Endothelial cell of umbilical vein (primary cell): ENCODE measurements at places on chromosomes 2 and 18.

DNA sequence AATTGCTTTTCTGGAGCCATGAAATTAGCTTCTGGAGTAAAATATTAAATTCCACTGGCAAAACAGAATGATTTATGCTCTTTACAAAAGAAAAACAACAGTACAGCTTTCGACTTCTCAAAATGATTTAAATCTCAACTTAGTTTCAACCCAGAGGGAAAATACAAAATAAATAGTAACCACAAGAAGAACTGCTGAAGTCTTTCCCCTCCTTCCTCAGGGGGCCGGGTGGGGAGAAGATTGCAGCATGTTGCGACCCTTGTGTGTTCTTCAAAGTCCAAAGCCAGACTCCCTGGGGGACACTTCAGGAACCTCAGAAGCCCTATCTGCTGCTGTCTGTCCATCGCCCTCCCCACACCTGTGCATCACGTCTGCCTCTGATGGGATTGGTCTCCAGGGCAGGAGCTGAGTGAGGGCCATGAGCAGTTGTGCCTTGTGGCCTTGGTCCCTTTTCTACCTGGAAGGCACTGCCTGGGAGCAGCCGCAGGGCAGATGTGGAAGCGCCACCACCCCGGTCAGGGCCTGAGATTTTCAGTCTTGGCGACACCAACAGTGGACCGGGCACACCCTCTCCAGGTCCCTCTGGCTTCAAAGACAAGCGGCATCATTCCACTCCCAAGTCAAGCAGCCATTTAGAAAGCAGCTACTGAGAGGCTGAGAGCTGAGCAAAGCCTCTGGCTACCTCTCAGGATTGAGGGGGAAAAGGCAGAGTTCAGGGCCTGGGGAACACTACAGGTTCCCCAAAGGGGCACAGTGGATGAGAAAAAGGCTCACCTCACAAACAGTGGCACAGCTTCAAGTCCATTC, 210.1 kb upstream of the RAB6C start:
- no peak for DNase-seq

DNA sequence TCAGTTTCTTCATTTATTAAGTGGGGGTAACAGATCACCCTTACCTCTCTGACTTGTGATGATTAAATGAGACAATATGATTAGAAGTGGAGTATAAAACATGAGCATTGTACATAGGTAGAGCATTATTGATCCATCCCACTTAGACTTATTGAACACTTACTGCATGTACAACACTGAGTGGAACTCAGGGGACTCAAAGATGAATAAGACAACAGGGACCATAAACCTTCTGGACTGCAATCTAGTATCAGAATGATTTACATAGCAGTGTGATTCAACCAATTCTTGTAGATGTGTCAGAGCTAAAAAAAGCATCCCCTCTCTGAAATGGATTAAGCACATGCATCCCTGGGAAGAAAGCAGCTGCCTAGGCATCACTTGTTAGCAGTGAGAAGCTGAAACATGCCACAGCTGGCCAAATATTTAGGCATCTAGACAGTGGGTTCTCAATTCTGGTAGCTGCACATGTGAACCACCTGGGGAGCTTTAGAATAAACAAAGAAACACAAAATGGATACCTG, 111.5 kb downstream of the CYRIA start:
- DNase-seq = no peak

DNA sequence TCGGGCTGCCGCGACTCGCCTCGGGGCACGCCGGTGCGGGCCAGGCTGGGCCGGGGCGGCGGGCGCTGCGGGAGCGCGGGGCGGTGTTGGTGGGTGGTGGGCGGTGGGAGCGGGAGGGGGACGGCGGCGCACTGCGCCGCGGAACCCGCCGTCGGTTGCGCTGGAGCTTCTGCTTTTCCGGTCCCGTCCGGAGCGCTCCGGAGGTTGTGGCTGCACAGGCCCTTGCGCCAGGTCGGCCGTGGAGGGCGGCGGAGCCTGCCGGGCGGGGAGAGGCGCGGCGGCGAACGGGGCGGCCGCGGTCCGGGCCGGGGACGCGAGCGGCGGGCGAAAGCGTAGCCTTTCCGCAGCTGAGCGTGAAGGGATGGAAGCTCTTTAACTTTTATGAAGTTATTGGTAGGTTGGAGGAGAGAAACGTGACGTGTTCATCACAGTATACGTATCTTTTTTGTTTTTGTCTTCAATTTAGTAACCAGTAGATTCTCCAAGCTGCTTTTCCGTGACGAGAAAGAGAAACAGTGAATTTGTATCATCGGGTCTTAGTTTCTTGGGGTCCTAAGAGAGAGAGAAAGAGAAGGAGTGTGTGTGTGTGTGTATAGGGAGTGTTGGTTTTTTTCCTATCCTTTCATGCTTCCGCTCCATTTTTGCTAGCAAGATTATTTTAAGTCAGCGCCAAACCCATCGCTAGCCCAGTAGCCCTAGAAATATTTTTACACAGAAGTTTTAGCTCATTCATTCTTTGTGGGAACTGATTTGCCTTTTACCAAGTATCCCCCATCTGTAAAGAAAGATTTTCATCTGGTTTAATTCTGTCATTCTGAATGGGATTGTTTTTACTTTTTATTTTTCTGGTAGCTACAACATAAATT, 535 bp downstream of the ATG4B start:
- DNase-seq = peak; percentile 26

DNA sequence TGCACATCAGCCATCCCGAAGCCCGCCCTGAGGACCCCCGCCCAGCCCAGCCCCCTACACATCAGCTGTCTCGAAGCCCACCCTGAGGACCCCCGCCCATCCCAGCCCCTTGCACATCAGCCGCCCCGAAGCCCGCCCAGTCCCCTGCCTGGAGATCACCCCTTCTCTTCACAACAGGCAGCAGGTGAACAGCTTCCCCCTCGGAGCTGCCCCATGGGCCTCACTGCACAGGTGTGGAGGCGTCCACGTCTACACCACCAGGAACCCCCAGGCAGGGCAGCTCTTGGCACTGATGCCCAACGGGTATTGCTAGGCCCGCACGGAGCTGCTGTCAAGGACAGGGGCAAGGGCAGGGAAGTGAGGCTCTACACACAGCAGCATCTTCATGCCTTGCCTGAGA, 137.6 kb downstream of the HDAC4 start:
- no peak for DNase-seq
